ENCODE measurements at places on chromosomes 7 and 10.
A peak's percentile ranks its signal among the peaks of the same experiment; 100 is the strongest.

GRCh38 chr7:7565746-7566650 lies 686 bp upstream of the MIOS start:
- no peak for DNase-seq

DNA sequence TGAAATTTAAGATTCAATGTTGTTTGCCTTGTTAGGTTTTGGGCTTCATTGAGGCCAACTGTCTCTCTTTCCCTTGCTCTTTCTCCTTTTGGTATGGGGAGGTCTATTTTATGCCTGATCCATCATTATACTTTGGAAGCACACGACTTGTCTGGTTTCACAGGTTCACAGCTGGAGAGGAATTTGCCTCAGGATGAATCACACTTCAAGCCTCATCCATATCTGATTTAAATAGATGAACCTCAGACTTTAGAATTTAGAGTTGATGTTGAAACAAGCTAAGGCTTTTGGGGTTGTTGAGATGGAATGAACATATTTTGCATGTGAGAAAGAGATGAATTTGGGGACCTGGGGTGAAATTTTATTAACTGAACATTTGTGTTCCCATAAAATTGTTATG lies 150.5 kb upstream of the IGFBP3 start:
- DNase-seq: no peak

- DNase-seq: no peak
These were observed 793.4 kb downstream of the NRG3 start for GRCh38 chr10:82668221-82668895.

- no peak for DNase-seq
These were observed 31.8 kb downstream of the TES start for GRCh38 chr7:116242178-116242577.

DNA sequence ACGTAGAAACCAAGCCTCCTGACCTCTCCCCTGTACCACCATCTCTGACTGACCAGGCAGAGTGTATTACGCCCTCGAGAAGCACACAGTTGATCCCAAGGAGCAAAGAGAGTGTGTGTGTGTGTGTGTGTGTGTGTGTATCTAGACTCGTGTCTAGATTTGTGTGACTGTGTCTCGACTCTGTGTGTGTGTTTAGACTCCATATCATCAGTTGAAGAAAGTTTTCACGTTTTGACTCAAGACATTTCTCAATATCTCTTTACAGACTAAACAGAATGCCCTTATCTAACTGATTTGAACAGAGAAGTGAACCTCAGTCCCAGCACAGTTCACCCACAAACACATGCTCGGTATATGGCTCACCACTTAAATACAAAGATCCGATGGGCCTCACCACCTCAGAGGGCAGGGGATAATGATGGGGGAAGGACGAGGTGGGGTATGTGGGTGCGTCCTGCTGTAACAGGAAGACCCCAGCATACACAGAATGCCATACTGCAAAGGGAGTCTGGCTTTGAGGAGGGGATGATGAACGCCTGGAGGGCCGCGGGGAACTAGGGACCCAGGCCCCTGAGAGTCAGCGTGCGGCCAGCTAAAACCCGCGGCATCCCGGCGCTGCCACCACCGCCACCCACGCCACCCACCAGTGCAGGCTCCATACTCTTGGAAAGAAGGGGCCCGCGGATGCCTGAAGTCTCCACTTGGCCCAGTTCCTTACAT lies 780 bp downstream of the ALDH18A1 start:
- DNase-seq: no peak

- DNase-seq: no peak
These were observed 329.4 kb upstream of the MAGI2 start for GRCh38 chr7:79782906-79783305.

DNA sequence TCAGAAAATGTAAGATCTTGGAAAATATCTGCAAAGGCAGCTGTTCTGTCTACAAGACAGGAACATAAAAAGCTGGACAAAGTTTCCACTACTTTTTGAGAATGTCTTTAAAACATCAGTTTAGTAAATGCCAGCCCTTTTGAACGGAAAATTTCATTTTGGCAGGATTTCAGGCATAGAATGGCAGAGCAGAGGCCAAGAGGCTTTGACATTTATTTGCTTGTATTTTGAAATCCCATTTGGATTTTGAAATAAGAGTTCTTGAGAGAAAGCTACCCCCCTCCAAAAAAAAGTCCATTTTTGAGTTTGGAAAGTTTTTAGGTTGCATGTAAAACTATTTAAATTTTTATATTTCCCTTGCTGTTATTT lies 3.1 kb upstream of the ETV1 start:
- DNase-seq: no peak

- DNase-seq: no peak
These were observed 150.5 kb downstream of the ELAPOR2 start for GRCh38 chr7:86908948-86909347.

GRCh38 chr10:127982601-127983000 lies 75.7 kb downstream of the PTPRE start:
- no peak for DNase-seq

GRCh38 chr10:113426181-113426877 lies 126.5 kb upstream of the HABP2 start:
- no peak for DNase-seq

DNA sequence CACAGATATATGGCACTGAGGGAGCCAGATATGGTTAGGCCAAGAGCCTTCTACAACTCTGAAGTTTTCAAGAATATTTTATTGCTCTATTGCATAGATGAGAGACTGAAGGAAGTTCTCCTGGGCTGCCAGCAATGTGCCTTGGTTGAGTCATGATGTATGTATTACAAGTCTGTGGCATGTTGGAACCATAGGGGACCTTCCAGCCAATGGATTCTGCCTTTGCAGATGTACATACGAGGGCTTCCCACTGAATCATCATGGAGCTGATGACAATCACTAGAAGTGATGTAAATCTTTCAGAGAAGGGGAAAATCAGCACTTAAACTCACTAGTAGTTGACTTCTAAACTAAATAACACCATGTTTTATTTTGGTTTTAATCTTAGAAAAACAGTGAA lies 419.5 kb downstream of the PHTF2 start:
- DNase-seq: no peak

DNA sequence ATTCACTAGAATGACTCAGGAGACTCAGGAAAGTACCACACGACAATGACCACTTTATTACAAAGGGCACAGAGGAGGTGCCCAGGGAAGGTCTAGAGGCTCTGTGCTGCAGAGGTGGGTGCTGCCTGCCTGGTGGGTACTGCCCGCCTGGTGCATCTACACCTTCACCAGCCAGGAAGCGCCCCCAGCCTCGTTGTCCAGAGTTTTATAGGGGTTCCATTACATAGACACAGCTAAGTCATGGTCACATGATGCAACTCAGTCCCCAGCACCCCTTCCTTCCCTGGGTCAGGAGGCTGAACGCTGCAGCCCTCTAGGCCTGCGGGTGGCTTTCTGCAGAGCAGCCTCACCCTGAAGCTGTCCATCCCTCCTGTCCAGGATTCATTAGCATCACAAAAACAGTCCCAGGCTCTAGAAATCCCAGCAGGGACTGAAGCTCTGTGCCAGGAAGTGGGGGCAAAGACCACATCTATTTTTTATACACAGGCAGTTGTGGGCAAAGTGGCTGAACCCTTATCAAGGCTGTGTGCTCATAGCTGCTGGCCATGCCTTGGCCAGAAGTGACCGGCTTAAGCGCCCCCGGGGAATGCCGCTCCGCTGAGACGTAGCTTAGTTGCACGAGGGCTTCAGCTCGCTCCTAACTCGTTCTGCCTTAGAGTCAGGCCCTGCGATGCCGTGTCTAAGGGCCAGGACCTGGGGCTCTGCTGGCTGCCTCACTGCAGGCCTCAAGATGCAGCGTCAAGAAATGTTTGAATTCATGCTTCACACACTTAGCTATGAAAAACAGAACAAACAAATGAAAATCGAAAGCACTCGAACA lies 219.0 kb downstream of the GLRX3 start:
- no peak for DNase-seq

- DNase-seq: no peak
These were observed 83.9 kb upstream of the ANK3 start for GRCh38 chr10:60473557-60473956.

GRCh38 chr7:28704706-28705105 lies 253.4 kb downstream of the TRIL start:
- no peak for DNase-seq

- DNase-seq: no peak
These were observed 186.9 kb upstream of the ADO start for GRCh38 chr10:62617652-62618051.

GRCh38 chr7:22793593-22794462 lies 28.8 kb downstream of the TOMM7 start:
- DNase-seq: no peak

- DNase-seq: no peak
These were observed 35.5 kb upstream of the DGKI start for GRCh38 chr7:137882261-137882668.

- DNase-seq: no peak
These were observed 86.0 kb upstream of the PFKP start for GRCh38 chr10:2981361-2981801.

DNA sequence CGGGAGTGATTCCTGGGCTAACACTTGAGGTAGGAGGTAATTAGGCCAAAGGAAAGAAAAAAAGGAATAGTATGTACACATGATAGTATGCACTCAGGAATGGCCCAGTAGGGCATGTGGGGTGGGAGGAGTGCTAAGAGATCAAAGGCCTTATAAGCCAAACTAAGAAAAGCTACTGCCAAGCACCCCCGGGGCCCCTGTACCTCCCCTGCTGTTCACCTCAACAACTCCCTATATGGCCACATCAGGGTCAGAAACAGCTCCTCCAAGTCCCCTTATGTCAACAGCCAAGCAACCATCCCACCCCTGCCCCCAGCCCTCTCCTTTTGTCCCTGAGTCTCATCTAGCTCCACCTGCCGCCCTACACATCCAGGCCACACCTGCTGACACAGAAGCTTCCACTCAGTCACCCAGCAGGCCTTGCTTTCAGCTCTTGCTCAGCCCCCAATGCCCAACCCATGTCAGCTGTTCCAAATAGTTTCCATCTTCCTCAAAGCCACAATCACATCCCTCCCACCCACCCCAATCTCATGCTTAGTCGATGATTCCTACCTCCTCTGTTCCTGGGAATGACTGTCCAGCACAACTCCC lies 80.2 kb downstream of the SORBS1 start:
- no peak for DNase-seq

- peak; percentile 88 for DNase-seq
These were observed 201.2 kb upstream of the NFE2L3 start for GRCh38 chr7:25950488-25951413.

GRCh38 chr7:69800495-69800894 lies 202.2 kb downstream of the AUTS2 start:
- DNase-seq: no peak

GRCh38 chr7:111103136-111103535 lies 12.2 kb downstream of the LRRN3 start:
- DNase-seq: no peak

DNA sequence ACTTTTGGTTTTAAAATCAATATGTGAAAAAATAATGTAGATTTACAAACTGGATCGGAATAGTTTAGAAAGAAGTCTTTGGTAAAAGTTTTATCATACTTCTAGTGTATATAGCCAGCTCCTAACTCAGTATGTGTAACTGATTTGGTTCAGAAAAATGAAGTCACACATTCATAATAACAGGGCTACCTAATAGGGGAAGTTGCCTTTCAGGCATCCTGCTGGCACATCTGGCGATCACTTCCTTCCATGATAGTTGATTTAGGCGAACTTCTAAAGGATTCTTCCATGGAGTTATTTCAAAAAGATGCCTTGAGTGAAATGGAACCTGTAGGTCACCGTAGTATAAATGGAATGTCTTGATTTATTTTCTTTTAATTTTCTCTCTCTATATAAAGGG lies 69.1 kb downstream of the SHH start:
- no peak for DNase-seq

DNA sequence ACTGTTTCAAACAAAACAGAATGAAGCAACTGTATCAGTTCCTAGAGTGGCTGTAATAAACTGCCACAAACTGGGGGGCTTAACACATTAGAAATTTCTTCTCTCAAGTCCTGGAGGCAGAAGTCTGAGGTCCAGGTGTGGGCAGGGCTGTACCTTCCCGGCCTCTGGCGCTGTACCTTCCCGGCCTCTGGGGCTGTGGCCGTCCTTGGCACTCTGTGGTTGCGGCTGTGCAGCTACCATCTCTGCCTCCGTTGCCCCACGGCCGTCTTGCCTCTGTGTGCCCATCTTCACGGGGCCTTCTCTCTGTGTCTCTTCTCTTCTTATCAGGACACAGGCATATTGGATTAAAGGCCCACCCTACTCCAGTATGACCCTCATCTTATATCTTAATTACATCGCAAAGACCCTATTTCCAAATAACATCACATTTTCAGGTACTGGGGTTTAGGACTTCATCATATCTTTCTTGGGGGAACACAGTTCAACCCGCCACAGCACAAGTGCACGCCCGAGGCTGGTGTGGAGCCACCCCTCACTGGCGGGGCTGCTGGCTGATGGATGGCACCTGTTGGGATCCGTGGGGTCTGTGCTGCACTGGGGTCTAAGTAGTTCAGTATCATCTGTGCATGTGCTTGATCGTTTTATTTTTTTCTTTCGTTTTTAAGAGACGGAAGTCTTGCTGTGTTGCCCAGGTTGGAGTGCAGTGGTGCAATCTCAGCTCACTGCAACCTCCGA lies 123.2 kb downstream of the ACTR3B start:
- no peak for DNase-seq

DNA sequence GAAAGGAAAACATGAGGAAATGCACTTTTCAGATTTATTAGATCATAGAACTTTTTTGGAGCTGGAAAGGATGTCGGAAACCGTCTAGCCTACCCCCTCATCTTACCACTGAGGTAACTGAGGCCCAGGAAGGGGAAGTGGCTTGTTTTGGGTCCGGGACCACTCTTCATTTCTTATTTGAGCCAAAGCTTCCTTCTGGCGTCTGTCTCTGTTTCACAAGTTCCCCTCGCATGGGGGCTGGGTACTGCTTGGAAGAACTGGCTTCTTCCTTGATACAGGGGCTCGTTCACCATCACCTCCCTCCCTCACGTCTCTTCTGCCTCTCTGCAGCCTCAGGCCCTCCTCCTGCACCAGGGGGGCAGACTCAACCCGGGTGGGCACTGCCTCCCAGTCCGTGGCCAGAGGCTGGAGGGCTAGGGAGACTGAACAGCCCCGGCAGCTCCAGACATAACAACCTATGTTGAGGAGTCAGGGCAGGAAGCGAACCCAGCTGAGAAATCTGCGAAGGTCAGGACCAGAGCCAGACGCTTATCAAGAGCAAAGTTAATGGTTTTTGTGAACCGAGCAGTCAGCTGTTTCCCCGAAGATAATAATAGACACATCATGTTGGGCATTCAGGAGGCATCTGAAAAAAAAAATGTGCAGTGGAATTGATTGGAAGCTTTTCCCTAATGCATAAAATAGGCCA lies 12.9 kb downstream of the HTRA1 start:
- DNase-seq: no peak
